ENCODE measurements at places on chromosomes 3 and 15. TPM values are rescaled to one million over a fixed set of nuclear protein-coding genes. Genes with fewer than 3 reads are reported as not detected.

DNA sequence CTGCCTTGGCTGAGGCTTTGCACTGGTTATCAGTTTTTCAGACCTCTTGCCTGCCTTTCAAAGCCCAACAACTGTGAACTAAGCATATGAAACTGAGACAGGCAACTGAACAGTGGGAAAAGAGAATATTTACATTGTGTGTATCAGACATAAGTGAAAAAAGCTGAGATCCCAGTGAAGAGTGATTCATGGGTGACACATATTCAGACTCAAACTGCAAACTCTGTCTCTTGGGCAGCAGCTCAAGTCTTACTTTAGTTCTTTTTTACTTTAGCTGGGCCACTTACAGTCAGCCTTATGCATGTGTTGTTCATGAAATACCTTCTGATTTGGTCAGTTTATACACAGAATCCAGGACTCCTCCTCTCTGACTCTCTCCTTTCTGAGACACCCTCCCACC is 19.2 kb downstream of the SUCLG2 start:
- DNase-seq = no peak

- DNase-seq = no peak
These were observed 36.1 kb downstream of the NSMCE3 start for GRCh38 chr15:29233566-29233965.

GRCh38 chr3:123385981-123386380 is 62.9 kb downstream of the ADCY5 start:
- DNase-seq = peak; percentile 65

DNA sequence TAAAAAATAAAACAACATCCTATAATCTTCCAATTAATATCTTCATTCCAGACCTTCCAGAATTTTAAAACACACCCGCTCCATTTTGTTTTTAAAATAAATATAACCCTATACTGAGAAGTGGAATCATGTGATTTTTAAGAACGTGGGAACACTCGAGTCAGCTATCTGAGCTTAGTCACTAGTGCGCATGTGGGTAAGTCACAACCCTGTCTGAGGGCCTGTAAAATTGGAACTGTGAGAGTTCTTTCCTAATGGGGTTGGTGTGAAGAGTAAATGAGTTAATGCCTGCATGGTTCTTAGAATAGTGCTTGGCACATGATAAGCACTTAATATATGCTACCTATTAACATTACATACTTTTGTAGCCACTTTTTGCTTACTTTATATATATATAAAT is 19.9 kb upstream of the POLR2M start:
- DNase-seq = no peak

DNA sequence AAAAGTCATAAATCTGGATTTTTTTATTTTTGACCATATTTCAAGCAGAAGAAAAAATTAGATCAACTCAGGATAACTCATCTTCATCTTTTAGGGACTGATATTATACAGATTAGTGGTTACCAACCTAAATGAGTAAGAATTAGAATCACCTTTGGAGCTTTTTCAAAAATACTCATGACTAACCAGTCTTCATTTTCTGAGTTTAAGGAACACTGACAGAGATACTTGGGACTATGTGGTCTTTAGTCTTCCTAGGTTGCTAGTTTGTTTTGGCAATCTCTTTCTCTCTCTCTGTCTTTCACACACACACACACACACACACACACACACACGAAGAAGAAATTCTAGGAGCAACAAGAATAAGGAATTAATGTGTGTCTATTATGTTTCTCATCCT is 50.1 kb downstream of the TMOD3 start:
- no peak for DNase-seq

- DNase-seq = no peak
These were observed 173.1 kb upstream of the CHRNA7 start for GRCh38 chr15:31857194-31857593.

DNA sequence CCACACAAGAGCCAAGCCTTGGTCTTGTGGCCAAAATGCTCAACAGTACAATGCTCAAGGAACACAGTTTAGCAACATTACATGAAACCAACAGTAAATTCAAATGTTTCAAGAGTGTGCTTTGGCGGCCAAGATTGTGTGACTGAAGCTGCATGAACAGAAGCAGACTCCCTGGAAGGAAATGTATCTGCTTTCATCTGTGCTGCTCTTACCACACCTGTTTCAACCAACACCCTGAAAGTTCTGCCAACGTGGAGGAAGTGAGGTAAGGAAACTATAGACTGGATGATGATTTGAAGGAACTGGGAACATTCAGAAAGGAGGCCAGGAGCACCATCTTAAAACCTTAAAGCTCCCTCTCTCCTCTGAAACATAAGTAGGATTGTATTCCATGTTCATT is 55.7 kb downstream of the MB21D2 start:
- DNase-seq = no peak

DNA sequence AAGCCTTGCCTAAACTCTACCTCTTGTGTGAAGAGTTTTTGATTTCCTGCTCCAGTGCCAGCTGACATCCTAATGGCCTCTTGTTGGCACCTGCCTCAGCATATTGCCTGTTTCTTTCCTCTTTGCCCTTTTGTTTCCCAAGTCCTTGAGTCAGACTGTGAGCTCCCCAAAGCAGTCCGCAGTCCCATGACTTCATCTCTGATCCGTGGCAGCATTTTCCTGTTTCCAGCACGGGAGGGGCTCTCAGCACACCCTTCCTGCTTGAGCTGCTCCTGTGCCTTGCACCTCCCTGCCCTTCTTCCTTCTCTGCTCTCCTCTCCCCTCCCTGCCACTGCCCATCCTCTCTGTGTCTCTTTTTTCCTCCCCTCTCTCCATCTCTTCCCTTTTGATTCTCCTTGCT is 179.6 kb downstream of the EPHB1 start:
- DNase-seq = no peak

DNA sequence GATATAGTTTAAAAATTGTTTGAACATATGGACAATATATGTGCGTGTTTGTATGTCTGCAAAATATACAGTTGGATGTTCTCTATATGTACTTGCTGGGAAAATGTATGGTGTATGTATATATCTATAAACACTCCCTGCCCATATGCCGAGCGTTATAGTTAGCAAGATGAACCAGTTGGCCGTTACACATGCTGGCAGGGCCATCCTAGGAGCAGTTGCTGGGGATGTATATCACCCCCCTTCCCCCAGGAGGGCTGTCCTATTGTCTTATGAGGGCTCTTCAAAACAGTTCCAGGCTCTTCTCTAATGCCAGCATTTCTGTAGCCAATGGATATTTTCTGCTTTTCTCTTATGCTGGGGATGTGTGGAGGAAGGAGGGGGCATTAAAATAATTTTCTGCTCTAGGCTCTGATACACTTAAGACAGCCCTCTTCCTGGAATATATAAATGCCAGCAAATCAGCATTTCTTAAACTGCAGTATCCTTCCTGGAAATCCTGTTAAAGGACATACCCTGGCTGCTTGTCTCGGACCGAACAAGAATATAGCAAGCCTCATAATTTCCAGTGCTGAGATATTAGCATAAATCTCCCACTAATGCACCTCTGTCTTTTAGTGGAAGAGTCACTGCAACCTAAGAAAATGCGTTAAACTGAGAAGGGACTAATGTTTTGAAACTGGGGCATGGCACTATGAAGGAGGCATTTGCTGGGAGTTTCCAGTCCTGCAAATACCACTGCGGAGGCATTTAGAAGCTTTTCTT is 134.4 kb downstream of the MDFIC2 start:
- no peak for DNase-seq

DNA sequence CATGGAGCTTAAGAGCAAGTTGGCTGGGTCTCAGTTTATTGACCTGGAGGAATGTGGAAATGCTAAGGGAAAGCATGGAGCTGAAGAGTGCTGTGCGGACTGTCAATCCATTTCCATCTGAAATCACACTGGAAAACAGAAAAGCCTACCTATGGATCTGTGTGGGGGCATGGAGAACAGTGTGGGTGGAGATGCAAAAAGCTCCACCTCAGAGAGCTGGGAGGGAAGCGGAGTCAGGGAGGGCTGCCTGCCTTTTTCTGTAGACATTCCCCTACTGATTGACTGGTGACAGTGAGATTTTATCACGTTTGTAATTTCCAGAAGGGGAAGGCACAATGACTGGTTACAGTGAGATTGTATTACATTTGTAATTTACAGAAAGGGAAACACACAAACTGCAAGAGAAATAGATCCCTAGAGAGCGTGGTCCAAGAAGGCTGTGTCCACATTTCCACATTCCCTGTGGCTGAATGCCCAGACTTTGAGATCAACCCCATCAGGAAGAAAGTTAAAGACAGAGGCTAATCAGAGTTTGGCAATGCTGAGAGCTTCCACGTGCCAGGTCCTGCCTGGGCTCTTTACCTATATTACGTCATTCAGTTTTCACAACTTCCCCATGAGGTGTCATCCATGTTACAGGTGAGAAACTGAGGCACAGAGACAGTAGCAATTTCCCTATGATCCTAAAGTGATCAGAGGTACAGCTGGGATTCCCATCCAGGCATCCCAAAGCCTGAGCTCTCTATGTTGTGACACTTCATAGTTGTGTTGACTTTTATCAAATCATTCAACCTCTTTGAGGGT is 67.7 kb upstream of the NSMCE3 start:
- no peak for DNase-seq

- DNase-seq = no peak
These were observed 79.9 kb downstream of the TLE3 start for GRCh38 chr15:70017801-70018200.

DNA sequence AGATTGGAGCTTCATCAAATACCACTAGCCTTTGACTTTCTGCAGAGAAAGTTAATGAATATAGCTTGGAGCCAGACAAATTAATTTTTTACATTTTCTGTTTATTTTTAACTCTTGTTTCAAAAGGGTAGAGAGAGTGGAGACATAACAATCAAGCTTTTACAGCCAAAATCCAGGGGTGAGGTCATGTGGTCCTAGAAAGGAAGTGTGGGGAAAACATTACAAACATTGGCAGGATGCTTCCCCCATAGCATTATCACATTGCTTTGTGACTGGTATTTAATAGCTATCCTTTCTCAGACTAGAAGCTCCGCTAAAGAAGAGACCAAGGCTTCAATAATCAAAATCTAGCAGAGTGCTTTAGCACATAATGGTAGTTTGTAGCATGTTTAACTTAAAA is 46.4 kb upstream of the PHLDB2 start:
- DNase-seq = no peak

DNA sequence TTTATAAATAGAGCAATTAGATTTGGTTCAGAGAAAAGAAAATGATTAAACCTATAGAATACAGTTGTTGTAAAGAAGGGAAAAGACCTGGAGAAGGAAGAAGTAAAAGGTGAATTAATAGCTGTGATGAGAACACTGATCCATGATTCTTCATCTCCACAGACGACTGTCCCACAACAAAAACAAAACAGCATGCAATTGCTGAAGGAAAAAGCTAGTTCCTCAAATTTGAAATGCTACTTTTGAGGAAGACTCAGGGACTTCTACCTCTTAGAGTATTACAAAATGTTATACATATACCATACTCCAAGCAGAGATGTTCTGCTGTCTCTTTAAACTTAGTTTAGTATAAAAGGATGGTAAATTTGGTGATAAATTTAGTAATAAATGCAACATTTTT is 21.5 kb downstream of the ALCAM start:
- no peak for DNase-seq

GRCh38 chr3:82378392-82378791 is 616.9 kb upstream of the GBE1 start:
- DNase-seq = no peak

GRCh38 chr15:62343397-62343796 is 178.3 kb upstream of the C2CD4B start:
- no peak for DNase-seq

DNA sequence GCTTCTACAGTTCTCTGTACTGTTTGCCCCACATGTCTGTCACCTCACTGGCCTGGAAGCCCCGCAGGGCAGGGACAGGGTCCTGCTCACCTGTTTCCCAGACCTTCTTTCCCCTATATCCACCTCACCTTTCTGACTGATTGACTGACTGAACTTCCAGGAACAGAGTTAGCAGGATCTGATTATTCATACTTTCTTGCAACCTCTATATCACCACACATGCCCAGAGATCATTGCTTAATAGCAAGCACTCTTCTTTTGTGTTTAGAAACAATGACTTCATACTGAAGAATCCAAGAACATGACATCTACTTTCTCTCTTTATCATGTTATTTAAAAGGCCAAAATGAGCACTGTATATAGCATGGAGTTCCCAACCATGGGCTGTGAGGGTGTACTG is 18.0 kb upstream of the CLEC3B start:
- DNase-seq = no peak

- peak; percentile 18 for DNase-seq
These were observed 72.6 kb upstream of the TNFSF10 start for GRCh38 chr3:172595664-172596393.

DNA sequence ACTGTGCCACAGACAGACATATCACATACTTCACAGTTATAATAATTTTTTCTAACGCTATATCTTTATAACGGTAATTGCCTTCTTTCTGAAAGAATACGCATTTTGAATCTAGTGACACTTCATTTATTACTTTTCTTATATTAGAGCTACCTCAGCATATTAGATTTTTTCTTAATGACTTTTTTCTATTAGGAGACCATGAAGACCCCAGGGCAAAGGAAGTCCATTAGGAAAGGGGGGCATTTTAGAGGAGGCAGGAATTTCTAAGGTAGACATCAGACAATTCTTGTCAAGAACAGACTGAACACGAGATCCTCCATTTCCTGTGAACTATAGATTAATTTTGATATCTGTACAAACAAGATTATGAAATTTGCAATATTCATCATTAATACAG is 90.5 kb upstream of the NSMCE3 start:
- no peak for DNase-seq

DNA sequence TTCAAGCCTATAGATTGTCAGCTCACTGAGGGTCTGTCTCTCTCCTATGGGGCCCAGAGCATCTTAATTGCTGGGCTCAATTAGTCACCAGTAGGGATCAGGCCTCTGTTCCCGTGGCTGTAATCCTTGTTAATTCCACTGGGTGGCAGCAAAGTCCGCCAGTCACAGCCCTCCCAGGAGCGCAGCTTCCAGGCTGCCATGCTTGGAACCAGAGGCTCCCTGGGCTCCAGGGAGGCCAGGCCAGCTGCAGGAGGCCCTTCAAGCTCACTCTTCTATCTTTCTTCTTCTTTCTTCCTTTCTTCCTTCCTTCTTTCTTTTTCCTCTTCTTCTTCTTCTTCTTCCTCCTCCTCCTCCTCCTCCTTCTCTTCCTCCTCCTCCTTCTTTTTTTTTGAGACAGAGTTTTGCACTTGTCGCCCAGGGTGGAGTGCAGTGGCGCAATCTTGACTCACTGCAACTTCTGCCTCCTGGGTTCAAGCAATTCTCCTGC is 14.4 kb downstream of the RNU5B-1 start:
- peak; percentile 85 for DNase-seq

GRCh38 chr15:58931987-58932588 is 1.4 kb downstream of the SLTM start:
- DNase-seq = no peak

GRCh38 chr15:77624868-77625267 is 7.8 kb downstream of the LINGO1 start:
- no peak for DNase-seq

The FOXB1 gene
- not detected for polyA plus RNA-seq

The CFAP100 gene
- polyA plus RNA-seq = 0.06 TPM

The KLF15 gene
- 61.4 TPM for polyA plus RNA-seq

The KY gene
- polyA plus RNA-seq = 0.34 TPM

The PPP2R3A gene
- polyA plus RNA-seq = 4.6 TPM

The ARNT2 gene
- 15.0 TPM for polyA plus RNA-seq

The ESYT3 gene
- polyA plus RNA-seq = 0.70 TPM

The ALDH1L1 gene
- polyA plus RNA-seq = 8.3 TPM

The NEK10 gene
- 0.41 TPM for polyA plus RNA-seq

The FBXO40 gene
- polyA plus RNA-seq = 0.63 TPM

The SAMMSON gene
- polyA plus RNA-seq = 0.38 TPM

The LRTM1 gene
- polyA plus RNA-seq = not detected

The CCDC9B gene
- polyA plus RNA-seq = 4.3 TPM

The MORC1 gene
- polyA plus RNA-seq = 0.05 TPM

The WDR76 gene
- polyA plus RNA-seq = 4.2 TPM

All from ovary (tissue), 10 donors.